ENCODE measurements at places on chromosomes 5 and 9.

GRCh38 chr9:133821601-133822429 is 83.7 kb upstream of the SARDH start:
- no peak for DNase-seq

GRCh38 chr5:105905392-105905791 is 1765.3 kb downstream of the EFNA5 start:
- no peak for DNase-seq

DNA sequence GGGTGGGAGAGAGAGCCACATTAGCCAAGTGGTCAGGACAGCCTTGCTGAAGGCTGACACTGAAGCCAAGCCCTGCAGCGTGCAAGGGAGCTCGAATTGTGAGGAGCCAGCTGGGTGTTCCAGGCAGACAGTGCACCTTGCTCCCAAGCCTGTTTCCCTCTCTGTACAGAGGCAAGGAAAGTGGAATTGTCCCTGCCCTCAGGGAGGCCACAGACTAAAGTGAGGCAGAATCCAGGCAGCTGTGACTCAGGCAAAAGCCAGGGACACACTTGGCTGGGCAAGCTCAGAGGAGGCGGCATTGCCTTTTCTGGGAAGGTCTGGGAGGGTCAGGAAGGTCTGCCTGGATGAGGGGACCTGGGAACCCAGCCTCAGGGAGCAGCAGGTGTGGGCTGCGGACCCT is 50.2 kb upstream of the LMX1B start:
- DNase-seq = no peak

DNA sequence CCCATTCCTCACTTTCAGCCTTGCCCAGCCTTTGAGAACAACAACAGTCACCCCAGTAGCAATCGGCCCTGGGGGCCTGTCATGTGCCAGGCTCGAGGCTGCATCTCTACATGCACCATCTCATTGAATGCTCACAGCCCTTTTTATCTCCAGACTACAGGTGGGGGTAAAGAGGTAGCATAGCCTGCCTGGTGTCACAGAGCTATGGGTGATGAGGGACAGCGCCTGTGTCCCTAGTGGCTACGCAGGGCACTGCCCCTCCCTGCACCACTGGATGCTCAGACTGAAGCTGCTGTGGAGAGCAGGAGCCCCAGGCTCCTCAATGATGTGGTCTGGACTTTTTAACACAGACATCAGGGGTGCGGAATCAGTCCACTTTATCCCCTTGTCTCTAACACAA is 2.8 kb downstream of the CAMK2A start:
- DNase-seq = no peak
